Coronary artery (tissue), 2 donors: ENCODE measurements at places on chromosomes 7 and 10.

DNA sequence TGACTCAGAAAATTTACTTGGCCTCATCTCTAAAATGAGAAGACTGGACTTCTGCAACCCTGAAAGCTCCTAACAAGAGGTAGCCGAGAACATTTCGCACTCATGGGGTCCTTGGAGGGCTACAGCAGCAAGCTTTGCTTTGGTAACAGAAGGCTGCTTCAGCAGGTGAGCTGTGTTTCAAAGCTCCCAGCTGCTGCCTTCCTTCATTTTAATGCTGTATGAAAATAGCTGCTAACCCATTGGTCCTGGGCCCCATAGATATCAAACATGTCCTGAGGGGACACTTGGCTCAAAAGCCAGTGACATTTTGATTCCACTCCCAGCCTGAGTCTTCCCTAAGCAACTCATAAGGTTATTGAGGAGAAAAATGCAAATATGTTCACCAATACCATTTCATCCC lies 14.3 kb upstream of the MALSU1 start:
- no peak for DNase-seq

- no peak for DNase-seq
Observed at GRCh38 chr10:126166797-126167196, 221.5 kb downstream of the ADAM12 start.

GRCh38 chr10:120584786-120585185 lies 127.8 kb downstream of the PLPP4 start:
- no peak for DNase-seq

DNA sequence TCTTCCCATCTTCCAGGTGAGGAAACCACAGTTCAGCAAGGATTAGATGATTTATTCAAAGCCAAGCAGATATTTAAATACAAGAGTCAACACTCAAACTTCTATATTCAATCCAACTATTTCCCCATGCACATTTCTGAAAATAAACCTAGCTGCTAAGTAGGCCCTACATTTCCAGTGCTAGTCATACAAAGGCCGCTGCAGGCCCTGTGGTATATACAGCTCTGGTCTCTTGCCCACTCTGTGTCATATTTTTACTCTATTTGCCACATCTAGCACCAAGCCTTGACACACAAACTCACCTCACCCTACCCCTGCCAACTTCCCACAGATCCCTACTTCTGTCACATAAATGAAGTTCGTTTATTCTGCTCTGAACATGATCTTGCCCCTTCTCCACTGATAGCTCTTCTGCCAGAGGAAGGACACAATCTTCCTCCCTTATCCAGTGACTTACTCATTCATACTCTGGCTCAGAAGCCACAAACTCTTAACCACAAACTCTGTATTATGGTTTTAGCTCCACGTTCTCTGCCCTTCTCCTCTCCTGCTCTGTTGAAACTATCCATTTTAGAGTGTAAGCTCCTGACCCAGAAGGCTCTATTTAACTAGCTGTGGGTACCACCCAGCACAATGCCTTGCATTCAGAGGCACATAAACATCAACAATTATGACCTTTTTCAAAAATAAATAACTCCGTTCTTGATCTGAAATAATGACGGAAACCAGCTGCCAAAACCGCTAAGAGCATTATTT lies 180.7 kb downstream of the CPEB3 start:
- DNase-seq = no peak

DNA sequence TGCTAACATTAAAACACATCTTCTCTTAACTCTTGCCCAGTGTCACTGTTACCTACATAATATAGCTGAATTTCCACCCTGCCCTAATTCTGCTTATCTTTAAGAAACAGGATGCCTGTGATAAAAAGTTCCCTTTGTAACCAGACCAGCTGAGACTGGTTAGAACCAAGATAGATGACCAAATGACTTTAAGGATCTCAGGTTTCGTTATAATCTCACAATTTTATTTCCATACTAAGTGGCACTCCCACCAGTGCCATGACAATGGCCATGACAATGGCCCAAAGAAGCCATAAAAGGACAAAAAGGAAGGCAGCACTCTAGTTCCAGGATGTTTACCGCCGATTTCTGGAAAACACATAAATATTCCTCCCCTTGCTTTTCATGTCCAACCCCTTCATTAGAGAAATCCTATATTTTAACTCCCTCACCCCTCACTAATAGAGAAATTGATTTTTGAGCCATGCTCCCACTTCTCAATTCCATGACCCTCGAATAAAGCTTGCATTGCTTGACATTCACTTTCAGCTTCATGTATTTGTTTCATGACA lies 126.1 kb downstream of the ELAPOR2 start:
- DNase-seq = no peak

- no peak for DNase-seq
Observed at GRCh38 chr10:119896061-119896655, 3.6 kb downstream of the SEC23IP start.

DNA sequence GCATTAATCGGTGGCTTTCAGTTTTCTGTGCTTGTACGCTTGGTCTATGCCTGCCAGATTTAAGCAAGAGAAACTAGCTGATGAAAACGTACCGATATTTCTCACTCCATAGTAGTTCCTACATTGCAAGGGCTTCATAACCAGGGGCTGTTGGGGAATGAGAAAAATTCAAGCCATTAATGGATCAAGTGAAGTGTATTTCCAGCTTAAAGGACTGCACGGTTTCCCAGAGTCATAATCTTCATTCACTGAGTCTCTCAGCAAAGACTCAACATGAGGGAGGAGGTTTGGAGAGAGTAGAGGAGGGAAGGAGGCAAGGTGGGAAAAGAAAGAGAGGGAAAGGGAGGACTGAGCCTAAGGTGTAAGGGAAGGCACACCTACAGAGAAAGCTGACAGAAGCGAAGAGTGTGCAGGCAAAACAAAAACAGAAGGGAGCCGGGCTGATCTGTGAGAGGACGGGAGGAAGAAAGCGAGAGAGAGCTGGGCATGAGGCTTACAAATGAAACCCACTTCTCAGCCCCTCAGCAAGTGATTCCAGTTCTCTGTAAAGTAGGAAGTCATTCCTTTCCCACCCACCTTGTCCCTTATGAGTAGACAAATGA lies 625 bp downstream of the GIMAP2 start:
- DNase-seq = no peak

DNA sequence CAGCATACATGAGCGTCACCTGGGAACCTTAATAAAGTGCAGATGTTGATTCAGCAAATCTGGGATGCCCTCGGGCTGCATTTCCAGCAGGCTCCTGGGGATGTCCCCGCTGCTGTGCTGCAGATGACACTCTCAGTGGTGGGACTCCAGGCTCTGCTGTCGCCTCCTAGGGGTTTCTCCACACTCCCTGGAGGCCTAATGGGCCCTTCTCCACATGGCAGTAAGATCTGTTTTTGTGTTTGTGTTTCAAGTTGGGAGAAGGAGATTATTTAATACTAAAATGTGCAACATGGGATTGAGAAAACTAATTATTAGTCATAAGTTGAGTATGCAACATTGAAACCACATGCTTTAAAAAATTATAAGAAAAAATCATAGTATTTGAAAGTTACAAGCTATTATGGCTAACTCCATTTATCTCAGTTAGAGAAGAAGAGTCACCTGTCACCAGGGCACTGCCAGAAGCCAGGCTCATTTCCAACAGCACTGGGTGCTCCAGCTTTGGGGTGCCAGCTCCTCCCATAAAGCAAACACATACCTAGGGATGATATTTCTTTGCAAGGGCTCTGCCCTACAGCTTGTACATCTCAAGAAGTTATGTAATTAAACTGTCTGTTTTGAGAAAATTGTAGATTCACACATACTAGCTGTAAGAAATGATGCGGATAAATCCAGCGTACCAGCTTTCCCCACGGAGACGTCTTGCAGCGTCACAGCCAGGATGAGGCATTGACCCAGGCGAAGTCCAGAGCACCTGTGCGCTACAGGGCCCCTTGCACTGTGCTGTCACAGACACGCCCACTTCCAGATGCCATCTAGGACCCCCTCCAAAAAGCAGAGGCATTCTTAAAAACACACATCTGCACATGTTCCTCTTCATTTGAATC lies 106.4 kb downstream of the EGFR start:
- no peak for DNase-seq

DNA sequence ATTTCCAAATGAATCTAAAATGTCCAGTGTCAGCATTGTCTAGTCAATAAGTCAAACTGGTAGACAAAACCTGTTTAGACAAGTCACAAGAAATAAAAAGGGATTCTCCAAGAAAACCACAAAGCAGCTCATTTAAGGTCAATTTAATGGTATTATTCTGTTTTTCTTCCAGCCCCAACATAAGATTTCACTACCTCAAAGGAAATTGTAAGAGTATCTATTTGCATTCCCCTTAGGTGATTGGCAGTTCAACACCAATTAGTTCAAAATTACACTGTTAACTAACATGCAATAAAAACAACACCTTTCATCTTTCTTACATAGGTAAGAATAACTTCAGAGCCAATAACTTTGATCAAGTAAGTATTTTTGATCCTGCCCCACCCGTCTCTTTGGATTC lies 106.3 kb downstream of the RNF32 start:
- no peak for DNase-seq

DNA sequence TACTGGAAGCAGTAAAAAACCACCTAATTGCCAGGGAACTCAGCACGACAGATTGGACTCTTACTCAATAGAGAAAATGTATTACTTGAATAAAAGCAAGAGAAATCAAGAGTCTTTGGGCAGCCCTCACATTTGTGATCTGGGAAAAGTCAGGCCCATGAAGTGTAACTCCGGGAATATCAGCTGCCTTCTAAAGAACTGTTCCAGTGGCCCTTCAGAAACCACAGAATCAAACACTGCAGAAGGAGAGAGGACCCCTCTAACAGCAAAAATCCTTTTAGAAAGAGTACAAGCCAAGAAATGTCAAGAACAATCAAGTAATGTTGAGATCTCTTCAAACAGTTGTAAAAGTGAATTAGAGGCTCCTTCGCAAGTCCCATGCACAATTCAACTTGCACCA lies 540.0 kb upstream of the TEX47 start:
- no peak for DNase-seq

DNA sequence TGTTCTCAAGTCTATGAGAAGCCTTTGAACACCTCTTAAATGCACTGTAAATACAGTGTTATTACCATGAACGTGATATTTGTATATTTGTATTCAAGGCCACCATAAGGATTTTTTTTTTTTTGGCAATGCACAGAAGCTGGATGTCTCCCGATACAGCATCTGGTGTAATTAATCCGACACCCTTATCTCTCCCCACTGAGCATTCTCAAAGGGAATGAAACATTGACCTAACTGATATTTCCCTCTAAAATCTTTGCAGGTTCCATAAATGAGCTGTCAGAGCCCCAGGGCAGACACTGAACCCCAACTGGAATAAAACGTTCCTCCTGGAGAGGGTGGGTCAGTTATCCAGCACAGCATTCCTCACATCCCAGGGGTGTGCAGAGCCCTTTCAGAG lies 316.6 kb downstream of the PAXIP1 start:
- no peak for DNase-seq

DNA sequence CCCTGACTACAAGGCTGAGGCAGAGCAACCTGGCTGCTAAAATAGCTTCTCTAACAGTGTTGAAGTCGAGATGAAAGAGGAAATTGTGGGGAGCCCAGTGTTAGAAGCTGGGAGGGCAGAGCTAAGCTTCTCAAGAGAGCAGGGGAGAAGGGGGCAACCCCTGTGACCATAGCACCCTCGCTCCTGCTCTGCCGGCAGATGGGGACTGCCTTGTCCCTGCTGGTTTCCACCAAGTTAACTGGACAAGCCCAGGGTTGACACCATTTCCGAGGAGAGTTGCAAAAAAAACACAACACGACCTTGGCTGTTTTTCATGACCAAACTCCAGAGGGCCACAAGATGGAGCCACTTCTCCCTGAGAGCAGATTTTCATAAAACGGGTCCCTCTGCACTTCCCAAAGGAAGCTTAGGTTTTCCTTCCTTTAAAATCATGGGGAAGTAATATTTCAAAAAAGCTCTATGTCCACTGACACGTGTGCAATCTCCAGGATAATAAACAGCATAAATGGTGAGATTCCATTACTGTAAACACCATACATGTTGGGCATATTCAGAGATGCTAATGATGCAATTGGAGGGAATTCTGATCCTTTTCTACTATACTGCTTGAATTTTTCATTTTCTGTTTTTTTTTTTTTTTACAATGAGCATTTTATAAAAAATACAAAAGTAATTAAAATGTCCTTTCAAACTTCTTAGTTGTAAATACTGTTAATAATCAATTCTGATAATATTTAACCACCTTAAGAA lies 140.4 kb downstream of the PIP4K2A start:
- no peak for DNase-seq

DNA sequence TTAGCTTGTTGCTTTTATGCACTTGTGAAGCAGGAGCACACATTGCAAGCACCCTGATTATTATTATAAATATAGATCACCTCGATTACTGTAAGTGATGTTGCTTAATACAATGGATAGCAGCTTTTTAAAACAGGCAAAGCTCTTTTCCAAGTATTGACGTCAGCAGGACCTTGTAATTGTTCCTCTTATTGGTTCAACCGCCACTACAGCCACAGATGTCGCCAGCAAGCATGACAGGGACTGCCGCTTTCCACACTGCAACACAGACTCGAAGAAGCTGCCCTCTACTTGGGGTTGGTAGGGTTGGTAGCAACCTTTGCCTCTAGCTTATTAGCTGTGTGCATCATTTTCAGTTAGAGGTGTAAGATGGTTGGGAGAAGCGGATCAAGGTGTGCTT lies 167.6 kb downstream of the ZNF365 start:
- DNase-seq = no peak

DNA sequence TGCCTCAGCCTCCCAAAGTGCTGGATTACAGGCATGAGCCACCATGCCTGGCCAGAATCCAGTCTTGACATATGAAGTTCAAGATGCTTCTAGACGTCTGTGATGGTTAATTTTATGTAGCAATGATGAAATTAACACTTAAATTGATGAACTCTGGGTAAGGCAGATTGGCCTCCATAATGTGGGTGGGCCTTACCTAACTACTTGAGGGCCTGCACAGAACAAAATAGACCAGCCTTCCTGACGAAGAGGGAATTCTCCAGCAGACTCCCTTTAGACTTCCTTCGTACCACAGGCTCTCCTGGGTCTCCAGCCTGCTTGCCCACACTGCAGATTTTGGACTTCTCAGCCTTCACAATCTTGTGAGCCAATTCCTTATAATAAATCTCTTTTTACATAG lies 4.7 kb downstream of the CDNF start:
- no peak for DNase-seq

DNA sequence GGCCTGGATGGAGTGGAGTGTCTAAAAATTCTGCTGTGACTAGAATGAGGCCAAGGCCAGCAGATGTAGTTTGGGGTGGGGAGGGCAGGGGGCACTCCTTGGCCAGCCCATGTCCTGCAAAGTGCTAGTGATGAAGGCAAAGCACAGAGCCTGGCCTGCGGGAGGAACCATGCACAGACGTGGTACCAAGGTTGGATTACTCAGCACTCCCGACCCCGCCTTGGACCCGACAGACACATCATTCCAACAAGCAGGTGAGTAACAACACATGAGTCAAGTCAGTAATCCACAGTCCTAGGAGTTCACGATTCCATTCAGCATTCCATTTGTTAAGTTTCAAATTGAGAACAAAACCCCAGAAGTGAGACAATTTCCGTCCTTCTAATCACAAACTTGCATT lies 317.3 kb downstream of the TCERG1L start:
- DNase-seq = no peak
